ENCODE measurements at places on chromosomes 12 and 14.
A peak's percentile ranks its signal among the peaks of the same experiment; 100 is the strongest.

GRCh38 chr12:57000393-57000792 is 6.0 kb downstream of the ZBTB39 start:
- no peak for DNase-seq

GRCh38 chr12:132432721-132433577 is 57.0 kb upstream of the FBRSL1 start:
- DNase-seq, result no peak

DNA sequence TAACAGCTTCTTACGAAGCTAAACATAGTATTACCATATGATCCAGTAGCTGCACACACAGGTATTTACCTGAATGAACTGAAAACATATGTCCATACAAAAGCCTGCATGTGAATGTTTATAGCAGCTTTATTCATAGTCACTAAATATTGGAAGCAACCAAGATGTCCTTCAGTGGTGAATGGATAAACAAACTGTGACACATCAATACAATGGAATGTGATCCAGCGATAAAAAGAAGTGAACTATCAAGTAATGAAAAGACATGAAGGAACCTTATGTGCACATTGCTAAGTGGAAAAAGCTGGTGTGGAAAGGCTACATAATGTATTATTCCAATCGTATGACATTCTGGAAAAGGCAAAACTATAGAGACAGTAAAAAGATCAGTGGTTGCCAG is 38.1 kb upstream of the JDP2 start:
- DNase-seq, result no peak

- DNase-seq, result no peak
Measured at GRCh38 chr14:59245809-59246295, 57.4 kb downstream of the DAAM1 start.

- no peak for DNase-seq
Measured at GRCh38 chr14:32370714-32371113, 41.6 kb downstream of the AKAP6 start.

GRCh38 chr12:6917491-6918231 is 3.3 kb downstream of the ENO2 start:
- no peak for DNase-seq

DNA sequence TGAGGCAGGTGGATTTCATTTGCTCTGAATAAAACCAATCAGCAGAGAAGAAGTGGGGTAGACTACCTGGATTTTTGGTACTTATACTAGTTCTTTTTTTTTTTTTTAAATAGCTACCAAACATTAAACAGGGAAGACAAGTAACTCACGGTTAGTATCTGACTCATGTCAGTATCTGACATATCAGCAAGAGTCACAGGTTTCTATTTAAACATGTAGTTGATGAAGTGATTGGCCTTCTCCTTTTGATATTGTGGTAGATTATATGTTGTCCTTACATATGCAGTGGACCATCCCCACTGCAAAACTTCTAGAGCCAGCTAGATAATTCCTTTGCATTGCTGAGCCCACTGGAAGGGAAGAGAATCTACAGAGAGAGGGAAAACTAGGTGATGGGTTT is 208.0 kb downstream of the ANO6 start:
- DNase-seq, result no peak

DNA sequence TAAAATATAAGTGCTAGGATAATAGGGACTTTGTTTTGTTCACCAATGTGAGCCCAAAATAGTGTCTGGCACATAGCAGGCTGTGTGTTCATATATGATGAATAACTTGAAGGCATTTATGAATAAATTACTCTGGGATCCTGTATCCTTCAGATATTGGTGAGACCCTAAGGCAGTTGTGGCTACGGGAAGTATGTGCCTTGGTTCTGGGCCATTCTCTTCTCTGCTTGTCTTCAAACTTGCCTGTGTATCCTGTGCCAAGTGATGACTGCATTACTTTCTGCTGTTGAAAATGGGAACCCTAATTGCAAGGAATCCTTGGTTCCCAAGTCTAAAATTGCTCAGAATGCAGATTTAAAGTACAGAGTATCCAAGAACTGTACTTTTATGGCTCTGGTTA is 67.6 kb upstream of the KTN1 start:
- DNase-seq, result no peak

DNA sequence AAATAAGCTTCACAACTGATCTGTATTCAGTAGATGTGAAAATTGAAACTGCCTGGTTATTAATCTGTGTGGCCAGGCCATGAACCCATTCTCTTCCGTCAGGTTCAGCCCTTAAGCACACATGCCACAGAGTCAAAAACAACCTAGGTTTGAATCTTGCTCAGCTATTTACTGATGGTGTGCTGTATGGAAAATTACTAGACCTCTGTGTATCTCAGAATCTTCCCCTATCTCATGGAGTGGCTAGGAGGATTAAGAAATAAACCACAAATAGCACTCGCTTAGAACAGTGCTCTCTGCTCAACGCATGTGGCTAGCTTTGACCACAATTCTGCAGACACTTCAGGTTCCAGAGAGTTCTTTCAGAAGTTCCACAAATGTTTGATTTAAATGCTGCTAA is 240.7 kb upstream of the PLEKHG7 start:
- no peak for DNase-seq

GRCh38 chr14:35295845-35296161 is 3.6 kb downstream of the PSMA6 start:
- no peak for DNase-seq

- no peak for DNase-seq
Measured at GRCh38 chr14:23099212-23099861, 4.0 kb downstream of the C14orf119 start.

DNA sequence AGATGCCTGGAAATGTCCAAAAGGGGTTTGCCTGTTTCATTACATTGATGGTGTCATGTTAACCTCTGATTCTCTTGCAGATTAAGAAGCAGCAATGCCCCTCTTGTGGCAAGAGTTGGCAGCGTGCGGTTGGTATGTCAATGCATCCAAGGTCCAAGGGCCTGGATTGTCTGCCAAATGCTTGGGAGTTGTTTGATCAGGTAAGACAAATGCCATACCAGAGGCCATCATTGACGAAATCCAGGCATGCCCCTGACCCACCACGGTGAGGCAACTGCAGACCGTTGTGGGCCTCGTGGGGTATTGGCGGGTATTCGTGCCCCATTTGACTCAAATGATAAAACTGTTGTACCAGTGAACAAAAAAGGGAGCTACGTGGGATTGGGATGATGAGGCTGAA is 11.4 kb upstream of the RNASE12 start:
- no peak for DNase-seq

DNA sequence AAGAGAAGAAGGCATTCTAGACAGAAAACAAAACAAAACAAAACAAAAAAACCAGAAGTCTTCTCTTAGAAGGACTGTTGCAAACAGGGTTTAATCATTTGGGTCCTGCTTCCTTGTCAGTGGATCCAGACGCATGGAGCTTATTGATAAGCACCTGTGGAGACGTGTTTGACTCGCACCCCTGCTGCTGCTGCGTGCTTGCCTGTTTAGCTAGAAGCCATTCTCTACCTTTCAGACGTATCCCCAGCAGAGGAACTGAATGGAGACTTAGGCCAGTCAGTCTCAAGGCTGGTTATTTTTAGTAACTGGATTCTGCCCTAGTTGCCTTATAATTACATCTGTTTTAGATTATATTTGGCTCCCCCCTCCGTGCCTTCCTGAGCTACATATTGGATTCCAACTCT is 186.1 kb upstream of the EEA1 start:
- DNase-seq, result no peak

- no peak for DNase-seq
Measured at GRCh38 chr12:43309959-43310358, 242.0 kb downstream of the ADAMTS20 start.

GRCh38 chr14:99791476-99792209 is 1.6 kb upstream of the EML1 start:
- DNase-seq, result no peak

GRCh38 chr14:51500776-51501175 is 150.9 kb upstream of the FRMD6 start:
- no peak for DNase-seq

GRCh38 chr14:104590240-104590965 is 10.8 kb downstream of the C14orf180 start:
- DNase-seq, result no peak

- DNase-seq, result no peak
Measured at GRCh38 chr12:2382370-2383155, 329.8 kb downstream of the CACNA1C start.

GRCh38 chr12:117926391-117926899 is 42.3 kb downstream of the KSR2 start:
- DNase-seq, result no peak

- DNase-seq, result no peak
Measured at GRCh38 chr14:101927859-101928258, 36.5 kb upstream of the DYNC1H1 start.

- DNase-seq, result no peak
Measured at GRCh38 chr12:5403411-5403810, 28.5 kb upstream of the NTF3 start.

DNA sequence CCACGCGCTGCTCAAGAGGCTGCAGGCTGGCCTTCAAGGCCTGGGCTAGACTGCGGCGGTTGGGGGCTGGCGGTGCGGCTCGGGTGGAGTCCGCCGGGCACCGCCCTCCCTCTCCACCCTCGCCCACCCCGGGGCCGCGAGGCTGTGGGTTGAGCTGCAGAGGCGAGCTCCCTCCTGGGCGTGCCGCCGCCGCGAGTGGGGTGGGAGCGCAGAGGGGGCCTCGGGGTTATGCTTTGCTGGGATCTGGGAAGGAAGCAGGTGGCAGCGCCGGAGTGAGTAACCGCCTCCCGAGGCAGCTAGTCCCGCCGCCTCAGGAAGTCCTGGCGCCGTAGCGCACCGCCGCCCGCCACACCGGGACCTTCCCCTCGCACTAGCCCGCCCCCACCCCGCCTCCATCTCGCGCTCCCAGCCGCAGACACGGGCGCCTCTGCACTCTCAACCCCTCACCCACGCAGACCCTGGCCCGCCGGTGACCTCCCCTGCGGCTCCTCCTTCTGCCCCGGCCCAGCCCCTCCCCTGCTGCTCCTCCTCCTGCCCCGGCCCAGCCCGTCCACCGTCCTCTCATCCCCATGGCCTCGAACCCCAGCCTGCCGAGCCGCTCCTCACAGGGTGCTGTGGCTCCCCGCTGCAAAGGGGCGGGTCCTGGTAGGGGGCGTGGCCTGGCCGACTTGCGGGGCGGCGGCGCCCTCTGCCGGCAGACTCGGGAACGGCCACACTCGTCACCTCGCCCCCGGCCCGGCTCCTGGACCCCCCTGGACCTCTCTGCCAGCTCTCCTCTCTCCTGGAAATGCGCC is 16.6 kb downstream of the TAMALIN start:
- peak; percentile 88 for DNase-seq

DNA sequence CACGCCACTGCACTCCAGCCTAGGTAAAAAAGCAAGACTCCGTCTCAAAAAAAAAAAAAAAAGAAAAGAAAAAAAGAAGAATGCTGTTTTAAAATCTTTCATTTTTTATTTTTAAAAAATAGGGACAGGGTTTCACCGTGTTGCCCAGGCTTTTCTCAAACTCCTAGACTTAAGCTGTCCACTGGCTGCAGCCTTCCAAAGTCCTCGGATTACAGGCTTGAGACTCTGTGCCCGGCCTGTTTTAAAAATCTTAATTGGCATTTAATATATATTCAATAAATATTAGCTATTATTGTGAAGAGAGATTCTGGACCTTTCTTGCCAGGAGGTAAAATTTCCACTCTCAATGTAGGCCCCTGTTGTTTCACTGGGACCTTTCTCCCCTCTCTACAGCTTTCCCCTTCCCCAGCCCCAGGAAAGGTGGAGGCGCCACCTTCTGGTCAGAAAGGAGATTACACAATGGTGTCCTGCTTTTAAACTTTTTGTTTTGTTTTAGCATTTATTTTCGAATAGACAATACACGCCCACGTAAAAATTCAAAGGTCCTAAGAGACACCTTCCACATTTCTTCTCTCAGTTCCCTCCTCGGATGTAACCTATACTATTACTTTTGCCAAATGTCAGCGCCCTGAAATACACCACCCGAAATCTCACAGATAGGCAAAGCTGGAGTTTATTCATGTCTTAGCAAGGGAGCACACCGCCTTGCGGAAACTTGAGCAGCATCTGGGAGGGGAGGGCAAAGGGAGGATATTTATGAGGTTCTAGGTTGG is 23.8 kb upstream of the PHC1 start:
- DNase-seq, result peak; percentile 20

DNA sequence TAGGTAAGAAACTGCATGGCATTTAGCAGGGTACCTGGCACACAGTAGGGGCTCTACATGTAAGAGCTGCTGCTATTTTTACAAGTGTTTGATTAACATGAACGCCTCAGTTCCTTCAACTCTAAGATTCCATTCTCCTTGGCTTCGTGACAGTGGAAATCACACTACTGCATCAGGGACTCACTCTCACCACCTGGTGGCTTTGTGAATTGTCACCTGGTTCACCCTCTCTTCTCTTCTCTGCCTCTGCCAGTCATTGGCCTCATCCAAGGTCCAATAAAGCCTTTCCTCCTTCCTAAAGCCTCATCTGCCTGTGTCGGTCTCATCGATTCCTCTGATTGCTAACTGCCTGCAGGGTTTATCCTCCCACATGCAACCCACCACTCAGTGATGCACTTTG is 476.4 kb downstream of the VRK1 start:
- no peak for DNase-seq

DNA sequence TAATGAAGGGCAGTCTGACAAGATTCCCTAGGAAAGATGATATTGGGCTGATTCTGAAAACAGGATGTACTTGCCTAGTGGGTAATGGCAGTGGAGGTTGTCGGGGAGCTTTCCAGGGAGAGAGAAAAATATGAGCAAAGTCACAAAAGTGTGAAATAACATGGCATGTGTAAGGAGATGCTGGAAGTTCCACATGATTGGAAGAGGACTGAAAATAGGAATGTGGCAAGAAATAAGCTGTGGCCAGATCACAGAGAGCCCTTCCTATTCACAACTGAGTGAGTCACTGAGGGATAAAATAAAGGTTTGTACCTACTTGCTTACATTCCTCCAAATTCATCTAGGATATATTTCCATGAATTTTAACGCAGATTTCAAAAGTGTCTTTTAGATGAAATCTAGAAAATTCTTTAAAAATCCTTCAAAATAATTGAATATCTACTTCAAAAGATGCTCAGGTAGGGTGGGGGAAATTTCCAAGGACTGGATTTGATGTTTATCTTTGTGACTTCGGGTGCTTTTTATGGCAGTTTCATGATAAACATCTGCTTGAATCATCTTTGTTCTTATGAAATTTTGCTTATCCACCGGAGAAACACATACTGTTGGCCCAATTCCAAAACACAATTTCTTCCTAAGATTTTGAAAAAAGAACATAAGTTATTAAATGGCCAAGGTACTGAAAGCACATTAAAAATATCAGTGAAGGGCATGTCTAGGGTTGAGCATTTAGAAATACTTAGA is 36.3 kb upstream of the SLC2A13 start:
- no peak for DNase-seq

DNA sequence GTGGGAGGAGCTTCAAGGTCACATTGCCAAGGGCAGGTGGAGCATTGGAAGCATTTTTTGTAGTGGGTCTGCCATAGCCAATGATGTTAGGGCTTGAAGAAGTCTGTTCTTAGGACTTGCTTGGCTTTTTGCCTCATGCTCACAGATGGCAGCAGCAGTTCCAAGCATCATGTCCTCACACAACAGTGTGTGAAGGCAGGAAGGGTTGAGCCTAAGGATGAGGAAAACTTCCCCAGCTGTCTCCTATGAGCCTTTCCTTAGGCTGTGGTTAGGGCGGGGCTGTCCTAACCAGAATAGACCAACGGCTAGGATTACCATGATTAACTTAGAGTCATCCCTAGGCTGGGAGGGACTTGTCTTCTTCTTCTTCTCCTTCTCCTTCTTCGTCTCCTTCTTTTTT is 76.2 kb upstream of the KCNA1 start:
- no peak for DNase-seq

- DNase-seq, result no peak
Measured at GRCh38 chr12:53333845-53334244, 2.3 kb downstream of the SP7 start.

- DNase-seq, result no peak
Measured at GRCh38 chr12:119661882-119662281, 6.1 kb upstream of the PRKAB1 start.

Measured in T-helper 17 cell (primary cell).